Fibroblast of skin of abdomen (primary cell): ENCODE measurements at places on chromosomes 2 and 18.

- DNase-seq, result peak; percentile 5
Observed at GRCh38 chr2:88329815-88330603, 122.5 kb downstream of the FOXI3 start.

- no peak for DNase-seq
Observed at GRCh38 chr2:8332646-8333045, 349.2 kb upstream of the ID2 start.

DNA sequence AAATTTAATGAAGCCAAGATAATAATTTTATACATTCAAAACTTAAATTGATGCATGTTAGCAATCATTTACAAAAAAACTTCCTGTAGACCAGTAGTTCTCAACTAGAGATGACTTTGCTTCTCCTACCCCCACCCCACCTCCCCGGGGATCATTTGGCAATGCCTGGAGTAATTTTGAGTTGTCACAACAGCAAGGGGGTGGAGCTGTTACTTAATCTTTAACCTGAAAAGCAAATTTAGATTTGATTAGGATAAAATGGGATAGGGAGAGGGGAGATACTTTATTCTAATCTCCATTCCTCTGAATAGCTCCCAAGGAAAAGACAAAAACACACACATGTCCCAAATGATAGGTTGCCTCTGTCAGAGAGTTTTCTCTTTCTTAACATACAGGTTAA lies 4.2 kb downstream of the SLC40A1 start:
- no peak for DNase-seq

DNA sequence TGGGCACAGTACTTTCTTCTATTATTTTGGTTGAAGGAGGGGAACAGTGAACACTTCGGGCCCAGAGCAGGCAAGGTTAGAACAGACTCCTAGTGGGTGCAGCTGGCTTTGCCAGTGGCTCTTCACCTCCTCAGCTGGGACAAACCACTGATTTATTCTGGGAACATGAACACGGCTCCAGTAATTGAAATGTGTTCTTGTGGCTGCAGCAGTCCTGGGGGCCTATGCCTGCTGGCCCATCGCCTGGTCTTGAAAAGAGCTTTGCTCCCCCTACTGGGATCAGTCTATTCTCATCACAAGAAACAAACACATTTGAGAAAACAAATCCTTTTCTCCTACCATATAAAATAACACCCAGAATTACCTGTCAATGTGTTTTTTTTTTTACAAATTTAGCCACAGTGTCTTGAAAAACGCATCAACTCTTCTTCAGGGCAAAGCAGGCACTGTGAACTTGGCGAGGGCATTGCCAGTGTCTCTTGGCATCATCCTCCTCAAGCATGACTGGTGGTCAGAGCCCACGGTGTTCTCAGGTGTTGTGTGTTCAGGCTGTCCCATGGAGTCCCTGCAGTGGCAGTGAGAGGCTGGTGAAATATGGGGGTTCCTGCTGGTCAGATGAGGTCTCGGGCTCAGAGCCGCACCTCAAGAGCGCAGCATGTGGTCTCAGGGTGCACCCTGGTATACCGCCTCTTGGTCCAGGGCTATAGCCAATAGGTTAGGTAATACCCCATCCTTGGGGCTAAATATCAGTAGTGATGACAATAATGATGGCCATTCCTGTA lies 51.3 kb downstream of the RNF144A start:
- peak; percentile 49 for DNase-seq

DNA sequence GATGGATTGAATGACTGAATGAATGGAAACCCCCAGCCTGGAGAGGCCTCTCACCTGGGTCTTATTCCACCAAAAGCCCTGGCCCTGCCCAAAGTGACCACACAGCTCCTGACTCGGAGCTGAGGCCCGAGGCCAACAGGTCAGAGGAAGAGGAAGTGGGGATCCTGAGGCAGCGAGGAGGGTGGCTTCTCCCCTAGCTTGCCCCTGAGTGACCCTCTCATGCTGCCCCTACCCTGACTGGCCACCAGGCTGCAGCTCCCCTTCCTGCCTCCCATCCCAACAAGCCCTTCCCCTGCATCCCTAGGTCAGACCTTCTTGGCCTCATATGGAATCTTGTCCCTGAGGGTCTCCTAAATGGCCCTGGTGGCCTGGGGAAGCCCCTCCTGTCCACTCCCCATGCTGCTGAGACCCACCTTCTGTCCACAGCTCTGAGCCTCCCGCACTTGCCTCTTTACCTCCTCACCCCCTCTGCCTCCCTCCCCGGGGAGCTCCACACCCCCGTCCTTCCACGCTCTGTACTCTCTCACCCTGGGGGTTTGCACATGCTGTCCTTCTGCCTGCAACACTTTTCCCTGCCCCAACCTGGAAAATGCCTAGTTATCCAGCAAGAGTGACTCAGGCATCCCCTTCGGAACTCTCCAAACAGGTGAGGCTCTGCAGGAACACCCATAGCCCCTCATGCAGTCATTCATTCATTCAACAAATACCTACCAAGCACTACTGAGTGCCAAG lies 134.8 kb upstream of the HDAC4 start:
- DNase-seq, result no peak

DNA sequence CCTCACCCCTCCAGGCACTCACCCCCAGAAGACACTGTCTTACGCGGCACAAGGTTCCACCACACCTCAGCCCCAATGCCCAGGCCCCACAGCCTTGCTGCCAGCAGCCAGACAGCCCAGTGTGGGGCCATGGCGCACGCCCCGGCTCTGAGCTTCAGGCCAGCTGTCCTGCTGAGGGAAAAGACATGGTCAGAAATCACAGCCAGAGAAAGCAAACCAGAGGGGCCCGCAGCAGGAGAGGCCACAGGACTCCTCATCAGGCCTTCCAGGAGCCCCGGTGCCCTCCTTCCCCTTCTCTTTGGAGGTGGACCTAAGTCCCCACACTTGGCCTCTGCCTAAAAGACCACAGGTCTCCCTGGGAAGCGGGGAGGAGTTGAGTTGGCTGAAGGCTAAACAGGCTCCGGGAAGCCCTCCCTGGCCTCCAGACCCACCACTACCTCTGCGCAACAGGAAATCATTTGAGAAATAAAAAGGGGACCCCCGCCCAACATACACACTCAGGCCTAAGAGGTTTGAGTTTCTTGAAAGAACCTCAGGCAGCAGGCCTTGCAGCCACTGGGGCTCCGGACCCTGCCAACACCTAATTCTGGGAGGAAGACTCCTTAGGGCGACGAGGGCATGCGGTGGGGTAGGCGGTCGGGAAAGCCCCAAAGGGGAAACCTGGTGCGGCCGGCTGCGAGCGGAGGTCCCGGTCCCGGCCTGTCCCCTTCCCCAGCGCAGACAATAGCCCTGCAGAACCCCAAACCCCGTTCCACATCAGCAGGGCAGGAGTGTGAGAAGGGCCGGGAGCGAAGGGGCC lies 1.9 kb downstream of the SEMA4C start:
- DNase-seq, result no peak

GRCh38 chr2:129769185-129769991 lies 210.1 kb upstream of the RAB6C start:
- no peak for DNase-seq

DNA sequence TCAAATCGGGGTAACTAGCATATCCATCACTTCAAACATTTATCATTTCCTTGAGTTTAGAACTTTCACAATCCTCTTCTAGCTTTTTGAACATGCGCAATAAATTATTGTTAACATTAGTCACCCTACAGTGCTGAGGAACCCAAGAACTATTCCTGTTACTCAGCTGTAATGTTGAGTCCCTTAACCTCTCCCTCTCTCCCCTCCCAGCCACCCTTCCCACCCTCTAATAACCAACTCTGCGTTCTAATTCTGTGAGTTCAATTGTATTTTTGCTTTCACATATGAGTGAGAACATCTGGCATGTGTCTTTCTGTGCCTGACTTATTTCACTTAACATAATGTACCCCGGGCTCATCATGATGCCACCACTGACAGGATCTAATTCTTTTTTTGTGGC lies 78.6 kb upstream of the RANBP2 start:
- DNase-seq, result peak; percentile 92

DNA sequence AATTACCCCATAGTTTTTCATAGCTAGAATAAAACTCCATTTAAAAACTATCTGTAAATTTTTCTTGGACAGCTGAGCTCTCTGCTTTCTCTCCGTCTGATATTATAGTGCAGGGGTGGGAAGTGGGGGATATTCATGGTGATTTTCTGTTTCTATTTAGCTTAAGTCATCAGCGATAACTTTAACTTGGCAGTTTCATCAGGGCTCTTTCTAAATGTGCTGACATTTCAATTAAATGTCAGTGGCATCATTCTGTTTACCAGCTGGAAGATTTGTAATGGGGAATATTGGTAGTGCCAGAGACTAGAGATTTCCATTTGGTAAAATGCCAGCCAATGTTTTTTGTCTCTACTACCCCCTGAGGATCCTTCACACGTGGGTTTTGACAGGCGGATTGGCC lies 53.5 kb upstream of the CAPN13 start:
- no peak for DNase-seq

DNA sequence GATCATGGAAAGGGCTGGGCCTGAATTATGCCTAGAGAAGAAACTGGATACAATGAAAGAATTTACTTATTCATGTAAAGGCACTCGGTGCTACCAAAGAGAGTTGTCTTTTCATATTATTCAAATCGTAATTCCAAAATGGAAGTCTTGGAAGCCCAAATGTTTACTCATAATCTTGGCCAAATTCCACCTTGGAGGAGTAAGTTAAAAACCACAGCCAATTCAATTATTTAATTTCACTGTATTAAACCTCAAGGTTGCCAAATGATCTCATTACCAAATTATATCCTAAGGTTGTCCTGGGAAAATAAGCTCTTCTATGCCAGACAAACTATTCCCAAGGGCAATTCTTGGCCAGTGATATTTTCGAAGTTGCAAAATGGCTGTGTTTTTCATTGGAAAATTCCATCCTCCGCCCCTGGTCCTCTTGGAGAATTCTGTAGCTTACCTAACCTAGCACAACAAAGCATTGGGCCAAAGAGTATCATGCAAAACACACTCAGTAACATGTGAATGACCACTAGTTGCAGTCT lies 11.1 kb upstream of the VPS4B start:
- DNase-seq, result no peak

- DNase-seq, result peak; percentile 64
Observed at GRCh38 chr18:35949903-35950627, 22.4 kb upstream of the RMP24 start.

GRCh38 chr2:101234169-101234938 lies 18.3 kb upstream of the CNOT11 start:
- DNase-seq, result no peak

- no peak for DNase-seq
Observed at GRCh38 chr2:37891846-37892435, 33.1 kb upstream of the RMDN2 start.

DNA sequence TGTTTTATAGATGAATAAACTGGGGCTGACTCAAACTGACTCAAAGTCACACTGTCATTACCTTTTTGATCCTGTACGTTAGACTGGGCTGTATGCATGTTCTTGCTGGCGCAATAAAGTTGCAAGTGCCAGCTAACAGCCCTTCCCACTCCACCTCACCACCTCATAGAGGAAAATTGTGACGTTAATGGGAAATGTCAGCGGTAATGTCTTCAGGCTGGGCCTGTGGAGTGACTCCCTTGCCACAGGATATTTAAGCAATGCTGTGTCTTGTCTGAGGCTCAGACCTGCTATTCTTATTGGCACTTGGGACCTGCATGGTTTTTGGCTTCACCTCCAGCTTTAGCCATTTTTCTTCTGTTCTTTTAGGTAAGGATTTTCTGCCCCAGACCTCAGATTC lies 25.2 kb upstream of the CASP10 start:
- no peak for DNase-seq

- no peak for DNase-seq
Observed at GRCh38 chr2:206832873-206833272, 67.5 kb downstream of the FASTKD2 start.

DNA sequence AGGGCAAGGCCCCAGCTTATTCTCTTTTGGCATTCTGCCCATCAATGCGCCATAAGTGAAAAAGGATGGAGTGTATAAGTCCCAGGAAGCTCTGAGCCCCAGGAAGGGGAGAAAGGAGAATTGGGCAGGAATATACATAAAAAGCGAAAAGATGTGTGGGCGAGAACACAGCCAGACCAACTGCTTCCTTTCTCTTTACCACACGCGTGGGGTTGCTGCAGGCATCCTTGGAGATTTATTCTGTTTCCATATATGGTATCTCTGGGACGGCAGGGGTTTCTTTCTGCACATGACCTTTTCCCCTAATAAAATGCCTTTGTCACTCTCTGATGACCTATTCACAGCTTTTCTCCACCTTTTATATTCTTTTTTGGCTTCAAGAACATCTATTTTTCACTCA lies 440.5 kb downstream of the NBAS start:
- no peak for DNase-seq

DNA sequence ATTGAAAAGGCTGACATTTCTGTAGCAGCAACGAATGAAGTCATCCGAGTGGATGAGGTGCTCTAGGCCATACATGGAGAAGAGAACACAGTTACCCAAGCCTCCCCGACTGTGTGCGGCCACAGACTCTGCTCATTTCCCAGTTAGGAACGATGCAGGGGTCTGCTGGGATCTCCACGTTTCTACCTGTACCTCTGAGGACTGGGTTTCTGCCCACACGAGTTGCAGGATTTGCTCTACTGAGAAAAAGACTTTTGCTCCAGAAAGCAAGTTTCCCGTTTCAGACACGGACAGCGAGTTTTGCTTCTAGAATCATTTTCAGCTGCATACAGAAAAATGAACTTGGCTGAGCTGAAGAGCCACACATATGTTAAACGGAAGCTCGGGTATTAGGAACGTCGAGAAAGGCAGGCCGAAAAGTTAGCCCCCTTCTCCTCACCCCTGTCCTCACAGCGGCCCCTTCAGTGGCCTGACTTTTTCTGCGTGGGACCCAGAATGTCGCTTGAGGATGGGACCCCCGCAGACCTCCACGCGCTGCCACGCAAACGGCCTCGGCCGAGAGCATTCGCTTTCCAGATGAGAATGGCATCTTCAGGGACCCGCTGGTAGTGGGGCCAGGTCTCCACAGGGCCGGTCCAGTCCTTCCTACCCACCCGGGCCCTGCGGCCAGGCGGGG lies 582 bp upstream of the RAB31 start:
- peak; percentile 38 for DNase-seq

DNA sequence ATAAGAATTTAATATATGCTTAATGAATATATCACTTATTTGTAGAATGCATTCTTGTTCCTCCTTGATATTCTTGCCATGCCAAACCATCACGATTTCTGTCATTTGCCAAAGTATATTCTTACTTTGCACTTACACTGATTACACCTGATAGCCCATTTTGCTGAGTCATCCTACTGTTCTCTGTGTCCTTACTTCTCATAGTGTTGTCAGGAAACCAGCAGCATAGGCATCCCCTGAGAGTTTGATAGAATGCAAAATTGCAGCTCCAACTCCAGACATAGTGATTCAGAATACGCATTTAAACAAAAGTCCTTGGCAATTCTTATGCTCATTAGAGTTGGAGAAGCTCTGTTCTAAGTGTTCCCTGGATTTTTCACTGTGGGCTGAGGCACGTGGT lies 687.1 kb downstream of the DPP10 start:
- DNase-seq, result no peak

DNA sequence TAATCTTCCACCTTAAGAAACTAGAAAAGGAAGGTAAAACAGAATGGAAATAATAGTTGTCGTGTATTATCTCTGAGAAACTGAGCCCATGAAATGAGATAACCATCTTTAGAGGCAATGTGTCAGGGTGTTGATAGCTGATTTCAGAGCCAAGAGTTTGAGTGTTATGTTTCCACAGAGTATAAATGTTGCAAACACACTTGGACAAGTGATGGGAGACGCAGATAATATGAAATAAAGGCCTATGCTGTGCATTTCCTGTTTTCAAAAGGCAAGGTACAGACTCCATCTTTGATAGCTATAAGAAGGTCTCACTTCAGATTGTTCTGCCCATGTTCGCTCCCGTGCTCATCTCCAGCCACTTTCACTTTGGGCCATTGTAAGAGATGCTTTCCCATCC lies 25.9 kb upstream of the DNER start:
- DNase-seq, result no peak
